Endodermal cell (in vitro differentiated cells): ENCODE measurements at places on chromosomes 4 and X. TPM values are rescaled to one million over a fixed set of nuclear protein-coding genes. Genes with fewer than 3 reads are reported as not detected.
A peak's percentile ranks its signal among the peaks of the same experiment; 100 is the strongest.

DNA sequence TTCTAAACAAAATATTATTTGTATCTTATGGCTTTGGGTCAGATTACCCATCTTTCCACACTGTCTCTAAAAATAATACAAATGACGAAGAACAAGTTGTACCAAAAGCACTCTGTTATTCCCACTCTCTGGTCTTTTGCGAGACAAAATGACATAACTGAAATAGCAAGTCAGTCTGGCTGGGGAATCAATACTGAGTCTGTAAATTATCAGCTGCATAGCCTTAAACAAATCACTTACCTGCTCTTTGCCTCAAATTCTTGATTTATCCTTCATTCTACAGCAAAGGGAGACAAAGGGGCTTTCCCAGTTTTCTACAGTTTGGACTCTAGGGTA lies 40.9 kb downstream of the SOWAHB start:
- peaks cover 2% of the 10 kb centered on the region for H3K4me1 ChIP-seq
- H3K27me3 ChIP-seq, result no peaks in the 10 kb centered on the region
- peak overlapping the region; percentile 80 for H3K27ac ChIP-seq
- H3K4me3 ChIP-seq, result no peak overlapping the region
- DNase-seq, result no peak

DNA sequence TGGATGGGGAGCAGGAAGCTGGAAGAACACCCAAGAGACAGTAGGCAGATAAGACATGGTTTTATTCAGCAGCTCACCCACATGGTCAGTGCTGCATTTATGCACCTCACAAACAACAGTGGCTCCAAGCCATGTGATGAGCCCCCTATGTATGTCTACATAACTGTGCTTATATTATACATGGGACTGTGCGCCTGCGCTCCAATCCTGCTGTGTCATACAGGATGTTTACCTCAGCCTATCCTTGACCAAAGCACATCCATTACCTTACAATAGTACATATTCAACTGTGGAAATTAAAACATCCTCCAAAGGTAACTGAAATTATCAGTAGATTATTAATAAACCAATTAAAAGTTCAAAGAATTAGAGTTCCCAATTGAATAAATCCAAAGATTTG lies 44.1 kb upstream of the SGMS2 start:
- no peak for DNase-seq
- H3K36me3 ChIP-seq, result no peaks in the 10 kb centered on the region
- H3K27ac ChIP-seq, result no peak overlapping the region
- peak overlapping the region; percentile 39 for H3K4me3 ChIP-seq

GRCh38 chr4:26238426-26238777 lies 82.4 kb upstream of the RBPJ start:
- DNase-seq, result no peak
- H3K4me1 ChIP-seq, result peaks cover 12% of the 10 kb centered on the region
- H3K27me3 ChIP-seq, result no peaks in the 10 kb centered on the region
- peak overlapping the region; percentile 37 for H3K4me3 ChIP-seq

DNA sequence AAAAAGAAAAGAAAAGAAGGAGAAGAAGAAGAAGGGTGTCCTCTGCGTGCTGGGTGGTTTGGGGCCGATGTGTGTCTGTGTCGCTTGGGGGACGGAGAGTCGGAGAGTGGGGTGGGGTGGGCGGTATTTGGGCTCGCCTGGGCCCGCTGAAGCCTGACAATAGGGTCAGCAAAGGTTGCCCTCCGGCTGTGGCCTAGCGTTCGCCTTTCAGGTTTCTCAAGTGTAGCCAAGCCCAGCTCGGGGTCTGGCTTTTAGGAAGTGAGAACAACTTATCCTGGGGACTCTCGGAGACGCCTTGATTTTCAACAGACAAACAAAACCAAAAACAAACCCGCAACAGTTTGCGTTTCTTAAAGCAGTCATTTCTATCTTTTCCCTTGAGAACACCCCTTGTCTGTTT lies 4.1 kb upstream of the SOX3 start:
- H3K27me3 ChIP-seq, result peaks cover 97% of the 10 kb centered on the region
- H3K36me3 ChIP-seq, result no peaks in the 10 kb centered on the region
- no peak overlapping the region for H3K27ac ChIP-seq

DNA sequence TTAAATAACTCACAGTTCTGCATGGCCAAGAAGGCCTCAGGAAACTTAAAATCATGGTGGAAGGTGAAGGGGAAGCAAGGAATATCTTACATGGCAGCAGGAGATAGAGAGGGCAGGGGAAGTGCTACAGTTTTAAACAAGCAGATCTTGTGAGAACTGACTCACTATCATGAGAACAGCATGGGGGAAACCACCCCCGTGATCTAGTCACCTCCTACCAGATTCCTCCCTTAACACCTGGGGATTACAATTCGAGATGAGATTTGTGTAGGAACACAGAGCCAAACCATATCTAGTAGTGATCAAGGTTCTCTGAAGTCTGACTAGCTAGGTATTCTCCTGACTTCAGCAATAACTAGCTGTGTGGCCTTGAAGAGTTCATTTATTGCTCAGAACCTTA lies 56.0 kb downstream of the BANK1 start:
- H3K27ac ChIP-seq, result no peak overlapping the region
- no peaks in the 10 kb centered on the region for H3K4me1 ChIP-seq
- DNase-seq, result peak; percentile 66

GRCh38 chrX:123336666-123337065 lies 152.6 kb downstream of the GRIA3 start:
- no peaks in the 10 kb centered on the region for H3K27me3 ChIP-seq
- H3K4me3 ChIP-seq, result no peak overlapping the region
- no peaks in the 10 kb centered on the region for H3K36me3 ChIP-seq
- no peaks in the 10 kb centered on the region for H3K4me1 ChIP-seq
- no peak overlapping the region for H3K27ac ChIP-seq

DNA sequence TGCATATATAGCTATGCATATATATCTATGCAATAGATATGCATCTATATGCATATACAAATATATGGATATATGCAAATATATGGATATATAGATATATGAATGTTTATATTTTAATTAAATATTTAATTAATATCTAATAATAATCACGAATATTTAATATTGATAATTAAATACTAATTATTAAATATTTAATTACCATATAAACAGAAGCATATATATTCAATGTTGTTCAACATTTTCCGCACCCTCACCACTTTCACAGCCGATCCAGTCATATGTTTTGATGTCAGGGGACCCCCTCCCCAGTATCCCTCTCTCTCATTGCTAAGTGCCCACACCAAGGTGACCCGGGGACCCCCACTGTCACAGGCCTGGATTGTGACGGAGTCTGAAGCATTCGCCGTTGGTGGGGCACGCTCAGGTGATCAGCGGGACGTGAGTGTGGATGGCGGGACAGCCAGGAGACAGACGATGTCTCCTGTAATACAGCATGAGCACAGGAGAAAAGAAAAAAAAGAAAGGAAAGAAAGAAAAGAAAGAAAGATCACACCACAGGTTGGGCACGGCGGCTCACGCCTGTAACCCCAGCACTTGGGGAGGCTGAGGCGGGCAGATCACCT lies 199.7 kb downstream of the CRLF2 start:
- no peaks in the 10 kb centered on the region for H3K4me1 ChIP-seq

Gene SPANXD
- total RNA-seq, result not detected in 3 replicates
